ENCODE measurements at places on chromosomes 16 and 17.

GRCh38 chr17:978103-979093 is 1.2 kb downstream of the NXN start:
- DNase-seq: no peak

DNA sequence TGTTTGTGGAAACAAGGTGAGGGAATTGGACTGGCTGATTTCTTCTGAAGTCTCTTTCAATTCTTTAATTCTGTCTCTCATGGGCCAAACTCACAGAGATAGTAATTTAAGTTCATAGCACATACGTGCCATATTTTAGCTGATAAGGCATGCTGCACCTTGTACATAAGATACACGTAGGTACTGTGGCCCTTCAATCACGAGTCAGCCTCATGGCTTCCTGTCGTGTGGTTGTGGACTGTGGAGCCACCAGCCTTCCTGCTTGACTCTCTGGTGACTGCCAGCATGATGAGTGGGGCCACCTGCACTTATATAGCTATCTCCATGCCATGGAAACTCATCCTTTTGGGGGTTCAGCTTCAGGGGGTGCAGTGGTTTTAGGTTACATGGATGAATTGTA is 25.1 kb downstream of the KSR1 start:
- no peak for DNase-seq

DNA sequence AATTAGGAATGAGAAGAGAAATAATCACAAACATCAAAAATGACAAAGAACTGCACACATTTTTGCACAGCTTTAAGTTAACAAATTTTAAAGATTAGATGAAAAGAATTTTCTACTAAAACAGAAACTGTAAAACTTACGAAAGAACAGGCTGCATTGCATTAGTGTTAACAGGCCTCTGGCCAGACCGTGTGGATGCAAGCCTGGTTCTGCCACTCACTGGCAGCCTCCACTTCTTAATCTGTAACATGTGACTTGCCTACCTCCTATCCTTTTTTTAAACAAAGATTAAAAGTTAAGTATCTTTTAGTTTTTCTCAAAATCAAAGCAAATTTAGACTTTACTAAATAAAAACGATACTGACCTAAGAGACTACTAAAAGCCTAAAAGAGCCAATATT is 37.5 kb downstream of the CREBBP start:
- DNase-seq: no peak

- DNase-seq: no peak
These were observed 12.9 kb upstream of the TEKT3 start for GRCh38 chr17:15354256-15354655.

- no peak for DNase-seq
These were observed 42.9 kb downstream of the AMFR start for GRCh38 chr16:56382459-56382858.

GRCh38 chr16:35506018-35506897 is 2046.8 kb downstream of the TP53TG3F start:
- no peak for DNase-seq

GRCh38 chr17:57530508-57530907 is 214.6 kb downstream of the CCDC182 start:
- peak; percentile 27 for DNase-seq

DNA sequence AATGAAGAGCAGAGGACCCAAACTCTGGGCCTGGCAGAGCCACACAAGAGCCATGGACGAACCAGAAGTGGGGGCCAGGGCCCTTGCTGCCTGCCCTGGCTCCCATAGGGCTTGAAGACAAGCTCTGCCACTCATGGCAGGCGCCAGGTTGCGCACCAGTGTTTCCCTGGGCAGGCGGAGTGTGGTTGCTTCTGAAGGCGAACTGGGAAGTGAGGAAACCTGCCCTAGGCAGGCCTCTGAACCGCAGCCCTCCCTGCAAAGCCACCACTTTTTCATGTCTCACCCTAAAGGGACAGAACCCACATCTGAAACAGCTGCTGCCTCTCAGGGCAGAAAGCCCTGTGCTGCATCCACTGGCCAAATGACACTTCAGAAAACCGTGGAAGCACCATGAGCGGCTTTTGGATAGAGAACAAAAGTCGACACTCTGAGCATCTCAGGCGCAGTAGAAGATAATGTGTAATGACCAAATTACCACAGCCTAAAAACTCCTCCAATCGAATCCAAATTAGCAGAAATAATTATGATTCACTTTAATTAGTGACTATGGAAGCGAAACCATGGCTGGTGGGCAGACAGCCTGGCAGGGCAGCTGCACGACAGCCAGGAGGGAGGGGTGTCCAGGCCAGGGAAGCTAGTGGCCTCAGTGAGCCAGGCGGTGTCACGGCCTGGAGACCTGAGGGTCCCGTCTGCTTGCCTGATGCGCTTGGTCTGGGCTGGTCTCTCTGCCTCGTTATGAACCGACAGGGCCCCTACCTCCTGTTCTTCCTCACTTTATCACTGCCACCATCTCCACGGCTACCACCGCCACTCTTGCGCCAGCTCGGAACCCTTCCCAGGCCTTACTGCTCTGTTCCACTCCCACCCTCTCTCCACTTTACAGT is 59.1 kb downstream of the PRMT7 start:
- DNase-seq: no peak

GRCh38 chr17:56892333-56892732 is 21.5 kb downstream of the TRIM25 start:
- DNase-seq: no peak

- no peak for DNase-seq
These were observed 32.0 kb upstream of the SUPT4H1 start for GRCh38 chr17:58383892-58384462.

DNA sequence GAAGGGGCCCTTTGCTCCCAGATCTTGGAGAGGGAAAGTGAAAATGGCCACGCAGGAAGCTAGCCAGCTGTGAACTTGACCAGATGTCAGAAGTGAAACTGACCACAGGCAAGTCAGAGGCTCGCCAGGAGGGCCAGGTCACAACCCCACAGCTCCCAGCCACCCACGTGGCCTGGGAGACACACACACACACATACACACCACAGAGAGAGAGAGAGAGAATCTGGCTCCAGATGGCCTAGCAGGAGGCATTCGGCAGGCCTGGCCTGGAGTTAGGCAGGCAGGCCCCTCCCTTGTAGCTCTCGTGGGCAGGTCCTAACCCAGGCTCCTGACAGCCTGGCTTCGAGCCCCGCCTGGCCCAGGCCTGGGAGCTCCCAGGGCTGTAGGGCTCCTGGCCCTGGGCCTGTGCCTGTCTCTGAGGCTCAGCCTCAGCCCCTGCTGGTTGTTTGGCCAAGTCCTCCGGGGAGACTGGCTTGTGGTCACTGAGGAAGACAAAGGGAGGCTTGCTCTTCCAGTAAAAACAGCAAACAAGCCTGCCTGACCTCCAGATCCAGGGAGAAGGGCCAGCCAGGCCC is 20.2 kb downstream of the NGFR start:
- DNase-seq: no peak

DNA sequence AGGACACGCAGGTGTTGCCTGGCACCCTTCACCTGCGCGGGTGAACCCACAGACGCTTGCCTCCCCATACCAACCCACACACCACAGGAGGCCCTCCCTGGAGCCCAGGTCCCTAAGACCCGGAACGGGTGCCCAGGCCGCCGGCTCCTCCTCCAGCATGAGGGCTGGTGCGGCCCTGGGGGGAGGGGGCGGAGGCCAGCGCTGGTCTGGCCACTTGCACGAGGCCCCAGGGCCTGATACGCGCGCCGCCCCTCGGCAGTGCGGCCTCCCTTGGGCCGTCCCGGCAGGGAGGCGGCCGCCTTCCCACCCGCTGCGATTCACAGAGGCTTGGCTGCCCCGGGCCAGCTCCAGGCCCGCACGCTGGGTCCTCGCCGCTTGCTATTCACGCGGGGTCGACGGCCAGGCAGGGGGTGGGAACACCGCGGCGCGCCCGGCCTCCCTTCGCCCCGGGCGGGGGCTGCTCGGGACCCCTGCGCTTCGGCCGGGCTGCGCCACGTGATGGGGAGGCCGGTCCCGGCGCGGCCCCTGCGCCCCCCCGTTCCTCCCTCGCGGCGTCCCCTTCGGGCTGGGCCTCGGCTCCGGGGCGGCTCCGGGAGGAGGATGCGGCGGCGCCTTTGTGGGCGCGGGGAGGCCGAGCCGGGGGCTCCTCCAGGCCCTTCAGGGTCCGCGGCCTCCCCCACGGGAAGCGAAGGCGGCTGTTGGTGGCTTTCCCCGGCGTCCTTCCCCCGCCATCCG is 685 bp downstream of the FASN start:
- DNase-seq: peak; percentile 30

- no peak for DNase-seq
These were observed 36.9 kb downstream of the SLC47A1 start for GRCh38 chr17:19570544-19571062.

GRCh38 chr17:79729761-79730160 is 982 bp upstream of the ENPP7 start:
- DNase-seq: no peak

GRCh38 chr16:88835383-88835782 is 21.4 kb downstream of the GALNS start:
- no peak for DNase-seq

GRCh38 chr17:44210342-44211192 is 8.9 kb downstream of the UBTF start:
- DNase-seq: no peak

GRCh38 chr17:5893741-5894140 is 176.4 kb upstream of the WSCD1 start:
- no peak for DNase-seq

GRCh38 chr16:19919142-19919541 is 34.5 kb upstream of the GPRC5B start:
- DNase-seq: no peak

- no peak for DNase-seq
These were observed 214.0 kb downstream of the CDH11 start for GRCh38 chr16:64907844-64908243.

DNA sequence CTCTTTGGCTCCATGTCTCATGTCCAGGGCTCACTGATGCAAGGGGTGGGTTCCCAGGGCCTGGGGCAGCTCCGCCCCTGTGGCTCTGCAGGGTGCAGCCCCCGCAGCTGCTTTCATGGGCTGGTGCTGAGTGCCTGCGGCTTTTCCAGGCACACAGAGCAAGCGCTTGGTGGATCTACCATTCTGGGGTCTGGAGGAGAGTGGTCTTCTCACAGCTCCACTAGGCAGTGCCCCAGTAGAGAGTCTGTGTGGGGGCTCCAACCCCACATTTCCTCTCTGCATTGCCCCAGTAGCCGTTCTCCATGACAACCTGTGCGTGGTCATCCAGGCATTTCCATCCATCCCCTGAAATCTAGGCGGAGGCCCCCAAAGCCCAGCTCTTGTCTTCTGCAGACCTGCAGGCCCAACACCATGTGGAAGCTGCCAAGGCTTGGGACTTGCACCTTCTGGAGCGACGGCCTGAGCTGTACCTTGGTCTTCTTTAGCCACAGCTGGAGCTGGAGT is 5.2 kb downstream of the IL32 start:
- DNase-seq: no peak

GRCh38 chr16:66923866-66924265 is 1.5 kb downstream of the RRAD start:
- DNase-seq: no peak

GRCh38 chr16:66271074-66272060 is 95.1 kb upstream of the CDH5 start:
- no peak for DNase-seq

GRCh38 chr16:20175358-20175757 is 101.7 kb upstream of the GPR139 start:
- DNase-seq: no peak

DNA sequence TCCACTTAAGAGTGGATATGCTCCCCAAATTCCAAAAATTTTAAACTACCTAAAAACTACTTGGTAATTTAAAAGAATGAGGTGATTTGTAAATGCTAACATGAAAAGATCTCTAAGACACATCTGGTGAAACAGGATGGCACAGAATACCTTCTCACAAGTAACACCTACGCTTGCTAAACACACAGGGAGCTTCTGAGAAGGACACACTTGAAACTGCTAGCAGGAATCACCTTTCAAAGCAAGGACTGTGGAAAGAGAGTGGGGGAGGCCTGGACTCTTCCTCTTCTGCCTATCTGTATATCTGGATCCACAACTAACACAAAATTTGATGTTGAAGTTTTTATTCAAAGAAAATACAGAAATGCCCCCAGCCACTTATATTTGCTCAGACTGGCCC is 52.4 kb downstream of the CYTH1 start:
- DNase-seq: no peak

DNA sequence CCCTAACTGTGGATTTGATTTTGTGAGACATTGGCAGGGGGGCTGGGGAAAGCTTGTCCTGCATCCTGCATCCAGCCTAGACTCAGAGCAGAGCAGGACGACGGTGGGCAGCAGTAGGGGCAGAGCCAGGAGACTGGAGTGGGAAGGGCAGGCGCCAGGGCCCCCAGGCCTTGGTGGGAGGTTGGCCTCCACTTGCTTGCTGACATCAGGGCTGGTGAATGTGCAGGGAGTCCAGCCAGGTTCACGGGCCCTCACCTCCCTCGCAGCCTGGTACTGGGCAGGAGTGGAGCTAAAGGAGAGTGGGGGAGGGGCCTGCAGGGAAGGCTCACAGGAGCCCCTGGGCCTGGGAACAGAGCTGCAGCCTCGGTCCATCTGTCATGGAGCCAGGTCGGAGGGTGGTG is 2.2 kb upstream of the SMTNL2 start:
- no peak for DNase-seq

- DNase-seq: no peak
These were observed 18.3 kb downstream of the MEAK7 start for GRCh38 chr16:84486126-84486525.

DNA sequence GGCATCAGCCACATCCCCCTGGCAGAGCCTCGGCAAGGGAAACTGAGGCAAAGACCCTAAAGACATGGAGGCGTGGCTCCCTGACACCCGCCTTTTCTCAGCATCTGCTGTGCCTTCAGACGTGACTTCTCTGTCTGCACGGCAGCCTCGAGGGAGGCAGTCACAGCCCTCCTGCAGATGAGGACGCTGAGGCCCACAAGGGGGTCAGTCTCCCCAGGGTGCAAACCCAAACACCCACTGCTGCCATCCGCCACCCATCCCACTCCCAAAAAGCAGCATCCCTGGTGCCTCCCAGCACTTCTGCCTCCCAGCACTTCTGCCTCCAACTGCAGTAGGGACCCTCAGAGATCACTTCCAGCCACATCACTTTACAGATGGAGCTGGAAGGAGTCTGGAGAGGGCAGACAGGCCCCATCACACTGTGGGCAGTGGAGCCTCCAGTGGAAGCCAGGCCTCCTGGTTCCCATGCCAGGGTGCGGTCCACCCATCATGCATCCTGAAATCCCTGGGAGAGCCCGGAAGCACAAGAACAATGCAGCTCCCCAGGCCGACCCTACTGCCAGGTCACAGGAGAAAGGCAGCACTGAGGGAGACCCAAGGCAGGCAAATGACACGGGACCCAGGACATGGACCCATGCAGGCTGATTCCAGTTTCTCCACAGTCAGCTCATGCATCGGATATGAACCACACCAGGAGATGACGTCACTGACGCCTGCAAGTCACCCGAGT is 23.8 kb downstream of the KDM8 start:
- no peak for DNase-seq

Measured in NCI-H345 (cell line).